Activated naive CD8-positive, alpha-beta T cell treated with anti-CD3 and anti-CD28 coated beads for 36 hours (primary cell): ENCODE measurements at places on chromosomes 13 and 19. TPM values are rescaled to one million over a fixed set of nuclear protein-coding genes. Genes with fewer than 3 reads are reported as not detected.

DNA sequence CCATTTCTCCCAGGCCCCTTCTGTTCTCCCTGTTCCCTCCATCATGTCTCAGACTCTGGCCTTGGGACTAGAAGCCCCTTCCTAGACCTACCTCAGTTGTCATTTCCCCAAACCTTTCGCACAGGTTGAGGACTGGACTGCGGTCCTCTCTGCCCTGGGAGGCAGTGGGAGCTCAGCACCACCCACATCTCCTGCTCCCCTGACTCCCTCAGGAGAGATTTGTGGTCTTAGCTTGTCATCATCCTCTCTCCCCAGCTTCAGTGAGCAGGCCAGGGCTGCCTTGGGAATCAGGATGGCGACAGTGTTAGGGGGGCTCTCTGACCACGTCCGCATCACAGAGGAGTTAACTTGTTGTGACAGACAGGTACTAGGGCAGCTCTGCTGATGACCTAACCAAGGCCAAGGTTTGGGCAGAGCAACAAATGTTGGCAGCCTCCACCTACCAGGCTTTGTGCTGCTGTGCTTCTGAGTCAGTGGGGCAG is 25.6 kb upstream of the RNF17 start:
- H3K4me1 ChIP-seq: no peaks in the 10 kb centered on the region
- H3K27ac ChIP-seq: no peak overlapping the region
- no peaks in the 10 kb centered on the region for H3K27me3 ChIP-seq
- no peaks in the 10 kb centered on the region for H3K36me3 ChIP-seq
- H3K4me3 ChIP-seq: no peak overlapping the region

DNA sequence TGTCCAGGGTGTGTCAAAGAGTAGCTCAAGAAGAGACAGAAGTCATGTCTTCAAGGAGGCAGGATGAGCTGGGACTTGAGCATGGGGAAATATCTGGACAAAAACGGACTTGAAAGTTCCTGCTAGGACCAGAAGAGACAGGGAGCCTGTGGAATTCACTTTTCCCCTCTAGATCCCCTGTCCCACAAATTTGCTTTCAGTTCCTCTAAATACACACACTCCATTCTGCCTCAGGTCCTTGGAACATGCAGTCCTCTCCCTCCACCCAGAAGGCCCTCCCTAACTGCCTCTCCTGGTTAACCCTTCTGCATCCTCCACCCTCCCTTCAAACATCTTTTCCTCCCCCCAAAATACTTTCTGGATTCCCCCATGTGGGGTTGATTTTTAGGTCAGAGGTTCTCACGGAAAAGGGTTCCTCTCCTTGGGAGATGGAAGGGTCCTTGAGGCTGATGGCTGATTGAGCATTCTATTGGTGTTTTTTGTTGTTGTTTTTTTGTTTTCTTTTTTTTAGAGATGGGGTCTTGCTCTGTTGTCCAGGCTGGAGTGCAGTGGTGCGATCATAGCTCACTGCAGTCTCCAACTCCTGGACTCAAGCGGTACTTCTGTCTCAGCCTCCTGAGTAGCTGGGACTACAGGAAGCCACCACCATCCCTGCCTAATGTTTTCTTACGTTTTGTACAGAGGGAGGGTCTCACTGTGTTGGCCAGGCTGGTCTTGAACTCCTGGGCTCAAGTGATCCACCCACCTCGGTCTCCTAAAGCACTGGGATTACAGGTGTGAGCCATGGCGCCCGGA is 6.9 kb upstream of the RETN start:
- no peaks in the 10 kb centered on the region for H3K36me3 ChIP-seq
- no peak overlapping the region for H3K27ac ChIP-seq
- DNase-seq: no peak
- no peak overlapping the region for H3K4me3 ChIP-seq
- H3K27me3 ChIP-seq: no peaks in the 10 kb centered on the region

GRCh38 chr19:10269333-10270179 is 1.4 kb upstream of the ICAM1 start:
- H3K36me3 ChIP-seq: peaks cover 13% of the 10 kb centered on the region
- H3K4me1 ChIP-seq: peaks cover 25% of the 10 kb centered on the region
- H3K27ac ChIP-seq: peak overlapping the region; percentile 92

- H3K27ac ChIP-seq: no peak overlapping the region
- no peaks in the 10 kb centered on the region for H3K27me3 ChIP-seq
- peaks cover 2% of the 10 kb centered on the region for H3K36me3 ChIP-seq
- H3K4me3 ChIP-seq: no peak overlapping the region
- no peak for DNase-seq
- H3K4me1 ChIP-seq: no peaks in the 10 kb centered on the region
These were observed 130.0 kb downstream of the SIPA1L3 start for GRCh38 chr19:38036707-38037611.

- H3K36me3 ChIP-seq: peaks cover 1% of the 10 kb centered on the region
- H3K27ac ChIP-seq: no peak overlapping the region
- H3K4me3 ChIP-seq: no peak overlapping the region
- peaks cover 3% of the 10 kb centered on the region for H3K27me3 ChIP-seq
- no peak for DNase-seq
These were observed 13.3 kb downstream of the KATNAL1 start for GRCh38 chr13:30294004-30294403.

DNA sequence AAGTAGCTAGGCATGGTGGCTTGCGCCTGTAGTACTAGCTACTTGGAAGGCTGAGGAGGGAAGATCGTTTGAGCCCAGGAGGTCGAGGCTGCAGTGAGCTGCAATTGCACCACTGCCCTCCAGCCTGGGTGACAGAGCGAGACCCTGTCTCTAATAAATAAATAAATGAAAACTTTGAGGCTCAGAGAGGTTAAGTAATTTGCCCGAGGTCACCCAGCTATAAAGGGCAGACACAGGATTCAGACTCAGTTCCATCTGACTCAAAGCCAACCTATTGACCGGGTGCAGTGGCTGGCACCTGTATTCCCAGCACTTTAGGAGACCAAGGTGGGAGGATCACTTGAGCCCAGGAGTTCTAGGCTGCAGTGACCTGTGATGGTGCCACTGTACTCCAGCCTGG is 7.4 kb upstream of the OLFM2 start:
- H3K36me3 ChIP-seq: peaks cover 3% of the 10 kb centered on the region
- H3K4me1 ChIP-seq: peaks cover 3% of the 10 kb centered on the region
- peaks cover 46% of the 10 kb centered on the region for H3K27me3 ChIP-seq
- H3K27ac ChIP-seq: no peak overlapping the region

DNA sequence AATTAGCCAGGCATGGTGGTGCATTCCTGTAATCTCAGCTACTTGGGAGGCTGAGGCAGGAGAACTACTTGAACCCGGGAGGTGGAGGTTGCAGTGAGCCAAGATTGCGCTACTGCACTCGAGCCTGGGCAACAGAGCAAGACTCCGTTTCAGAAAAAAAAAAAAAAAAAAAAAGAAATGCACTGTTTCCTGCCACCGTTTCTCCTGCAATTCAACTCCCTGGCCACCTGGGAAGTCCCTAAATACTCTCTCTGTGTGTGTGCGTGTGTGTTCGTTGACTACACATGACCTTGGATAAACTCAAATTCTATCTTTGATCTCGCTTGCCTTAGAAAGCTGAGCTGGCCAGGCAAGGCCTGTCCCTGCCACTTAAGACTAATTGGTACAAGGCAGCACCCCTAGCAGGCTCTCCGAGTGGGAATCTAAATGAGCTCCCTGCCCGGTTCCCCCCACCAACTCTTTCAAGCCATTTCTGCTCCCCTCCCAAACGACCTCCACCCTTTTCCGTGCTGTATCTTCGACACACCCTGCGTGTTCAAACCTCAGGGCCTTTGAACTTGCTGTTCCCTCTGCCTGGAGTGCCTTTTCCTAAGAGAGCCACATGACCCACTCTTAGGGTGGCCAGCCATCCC is 5.2 kb upstream of the BCAT2 start:
- no peaks in the 10 kb centered on the region for H3K27me3 ChIP-seq
- H3K36me3 ChIP-seq: no peaks in the 10 kb centered on the region
- peaks cover 5% of the 10 kb centered on the region for H3K4me1 ChIP-seq
- no peak overlapping the region for H3K4me3 ChIP-seq
- H3K27ac ChIP-seq: no peak overlapping the region

DNA sequence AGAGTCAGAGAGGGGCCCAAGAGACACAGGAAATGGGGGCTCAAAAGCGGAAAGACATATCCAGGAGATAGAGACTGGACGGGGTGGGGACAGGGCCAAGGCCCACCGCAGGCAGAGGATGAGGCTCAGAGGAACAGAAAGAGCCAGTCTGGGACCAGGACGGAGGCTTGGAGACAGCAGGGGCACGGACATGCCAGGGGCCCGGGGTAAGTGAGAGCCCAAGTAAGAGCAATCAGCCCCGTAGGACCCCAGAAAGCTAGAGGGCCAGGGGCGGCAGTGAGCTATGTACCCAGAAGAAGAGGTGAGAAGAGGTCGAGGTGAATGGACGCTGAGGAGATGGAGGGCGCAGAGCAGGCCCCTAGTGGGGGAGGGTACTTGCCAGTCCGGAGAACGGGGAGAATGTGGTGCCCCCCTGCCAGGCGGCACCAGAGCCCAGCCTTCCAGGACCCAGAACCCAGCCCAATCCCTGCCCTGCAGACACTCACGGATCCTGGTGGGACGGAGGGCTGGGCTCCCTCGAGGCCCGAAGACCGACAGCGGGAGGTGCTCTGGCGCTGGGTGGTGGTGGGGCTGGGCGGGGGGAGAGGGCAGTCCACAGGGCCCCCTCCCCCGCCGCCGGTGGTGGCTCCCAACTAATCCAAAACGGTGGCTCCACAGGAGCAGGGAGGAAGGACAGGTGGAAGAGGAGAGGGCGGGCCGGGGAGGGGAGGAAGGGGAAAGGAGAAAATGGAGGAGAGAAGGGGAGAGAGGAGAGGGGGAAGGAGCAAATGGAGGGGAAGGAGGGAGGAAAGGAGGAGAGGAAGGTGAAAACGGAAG is 1.0 kb downstream of the GRIK5 start:
- H3K4me3 ChIP-seq: no peak overlapping the region
- no peak for DNase-seq
- peaks cover 2% of the 10 kb centered on the region for H3K4me1 ChIP-seq
- H3K27ac ChIP-seq: no peak overlapping the region

DNA sequence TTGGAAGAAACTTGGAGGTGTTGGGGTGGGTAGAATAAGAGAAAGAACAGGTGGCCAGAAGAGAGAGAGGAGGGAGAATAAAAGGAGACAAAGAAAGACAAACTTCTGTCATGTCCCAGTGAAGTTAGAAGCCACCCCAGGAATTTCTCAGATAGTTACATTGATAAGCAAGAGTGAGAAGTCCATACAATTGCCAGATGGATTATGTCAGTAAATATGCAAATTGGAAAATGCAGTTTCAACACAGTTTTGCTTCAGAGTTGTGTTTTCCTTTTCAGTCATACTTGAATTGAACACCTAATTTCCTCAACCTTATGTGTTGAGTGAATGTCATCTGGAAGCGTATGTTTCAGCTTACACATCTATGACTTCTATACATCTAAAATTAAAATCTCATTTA is 139.2 kb downstream of the RXFP2 start:
- no peaks in the 10 kb centered on the region for H3K36me3 ChIP-seq
- H3K27ac ChIP-seq: no peak overlapping the region
- H3K4me3 ChIP-seq: no peak overlapping the region
- no peak for DNase-seq
- H3K27me3 ChIP-seq: no peaks in the 10 kb centered on the region
- no peaks in the 10 kb centered on the region for H3K4me1 ChIP-seq

GRCh38 chr19:32498648-32499200 is 82.3 kb upstream of the PDCD5 start:
- no peaks in the 10 kb centered on the region for H3K36me3 ChIP-seq
- H3K4me3 ChIP-seq: no peak overlapping the region
- DNase-seq: no peak
- H3K4me1 ChIP-seq: no peaks in the 10 kb centered on the region
- no peaks in the 10 kb centered on the region for H3K27me3 ChIP-seq

DNA sequence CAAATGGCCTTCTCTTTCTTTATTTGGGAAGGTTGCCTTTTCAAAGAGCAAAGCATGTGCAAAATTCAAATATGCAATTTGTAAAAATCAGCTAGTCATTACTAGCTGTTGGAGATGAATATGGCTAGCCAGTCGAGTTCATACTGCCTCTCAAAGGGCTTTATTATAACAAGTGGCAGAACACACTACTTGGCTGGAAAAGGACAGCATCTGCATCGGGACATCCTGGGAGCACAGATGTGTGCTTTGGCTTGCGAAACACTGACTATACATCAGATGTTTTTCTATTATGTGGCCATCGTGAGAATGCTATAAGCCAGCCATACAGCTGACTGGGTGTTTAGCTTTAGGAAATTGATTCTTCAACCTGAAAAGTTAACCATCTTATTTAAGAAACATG is 424.2 kb downstream of the KCTD12 start:
- H3K4me1 ChIP-seq: no peaks in the 10 kb centered on the region
- no peaks in the 10 kb centered on the region for H3K36me3 ChIP-seq
- H3K27me3 ChIP-seq: peaks cover 4% of the 10 kb centered on the region
- no peak for DNase-seq
- H3K4me3 ChIP-seq: no peak overlapping the region
- H3K27ac ChIP-seq: no peak overlapping the region

GRCh38 chr19:2171349-2172145 is 7.8 kb downstream of the DOT1L start:
- H3K27ac ChIP-seq: peak overlapping the region; percentile 78
- peaks cover 21% of the 10 kb centered on the region for H3K36me3 ChIP-seq
- H3K4me3 ChIP-seq: peak overlapping the region; percentile 66
- peak; percentile 94 for DNase-seq

GRCh38 chr13:99600318-99600717 is 99.0 kb downstream of the TM9SF2 start:
- no peak overlapping the region for H3K4me3 ChIP-seq
- H3K4me1 ChIP-seq: peaks cover 17% of the 10 kb centered on the region
- DNase-seq: no peak
- H3K27me3 ChIP-seq: no peaks in the 10 kb centered on the region

- no peak overlapping the region for H3K27ac ChIP-seq
- peaks cover 5% of the 10 kb centered on the region for H3K36me3 ChIP-seq
- no peak overlapping the region for H3K4me3 ChIP-seq
- no peaks in the 10 kb centered on the region for H3K27me3 ChIP-seq
- DNase-seq: no peak
These were observed 9.8 kb downstream of the BICRA start for GRCh38 chr19:47618771-47619170.

DNA sequence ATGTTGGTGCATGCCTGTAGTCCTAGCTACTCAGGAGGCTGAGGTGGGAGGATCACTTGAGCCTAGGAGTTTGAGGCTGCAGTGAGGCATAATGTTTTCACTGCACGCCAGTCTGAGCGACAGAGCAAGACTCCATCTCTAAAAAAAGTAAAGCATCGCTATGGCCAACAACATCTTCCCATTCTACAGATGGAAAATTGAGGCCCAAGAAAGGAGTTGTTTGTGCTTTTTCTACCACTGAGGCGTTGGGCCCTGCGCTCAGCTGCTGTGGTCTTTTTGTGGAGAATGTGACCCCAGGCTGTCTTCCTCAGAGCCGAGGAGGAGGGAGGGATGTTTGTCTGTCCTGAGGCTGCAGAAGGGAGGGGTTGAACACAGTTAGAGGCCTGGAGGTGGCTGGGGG is 485 bp upstream of the C5AR2 start:
- no peak for DNase-seq
- H3K36me3 ChIP-seq: no peaks in the 10 kb centered on the region
- H3K27ac ChIP-seq: no peak overlapping the region
- H3K4me3 ChIP-seq: no peak overlapping the region
- H3K4me1 ChIP-seq: no peaks in the 10 kb centered on the region
- peaks cover 3% of the 10 kb centered on the region for H3K27me3 ChIP-seq

- peaks cover 22% of the 10 kb centered on the region for H3K4me1 ChIP-seq
- DNase-seq: peak; percentile 89
- no peaks in the 10 kb centered on the region for H3K27me3 ChIP-seq
- peak within 1 kb of the TSS; percentile 79 for H3K4me3 ChIP-seq
- peak within 1 kb of the TSS; percentile 18 for H3K27ac ChIP-seq
These were observed at the start of gene LIN7B for GRCh38 chr19:49113762-49114629. Gene LIN7B (plus strand): TSS chr19:49114370. CDS start chr19:49114405, 35 bp downstream.

KCNRG gene
- total RNA-seq: 0.37 TPM

SYNGR4 gene
- 0.31 TPM for total RNA-seq

SIGLEC11 gene
- not detected for total RNA-seq

ZNF491 gene
- total RNA-seq: 0.56 TPM

ZNF224 gene
- total RNA-seq: 14.6 TPM

KL gene
- 0.72 TPM for total RNA-seq

IGSF23 gene
- total RNA-seq: not detected

EFNA2 gene
- total RNA-seq: not detected
